Caki2 (cell line): ENCODE measurements at places on chromosomes 11 and 22. TPM values are rescaled to one million over a fixed set of nuclear protein-coding genes. Genes with fewer than 3 reads are reported as not detected.

Gene RASL10A
- not detected in 2 replicates for total RNA-seq

Gene LRRC10B
- not detected in 2 replicates for total RNA-seq

Gene NCF4
- not detected in 2 replicates for total RNA-seq

GRCh38 chr11:47983464-47984397 lies 3.4 kb downstream of the PTPRJ start:
- peak; percentile 57 for DNase-seq

Gene PYGM
- total RNA-seq = 0.23 TPM in 1 of 2 replicates, not detected in the other

Gene TNNT3
- not detected in 2 replicates for total RNA-seq

Gene TMEM191B
- total RNA-seq = not detected in 2 replicates

Gene MRPL11
- 113 and 202 TPM in 2 replicates for total RNA-seq

- DNase-seq = no peak
Measured at GRCh38 chr11:11476971-11477645, 124.1 kb upstream of the CSNK2A3 start.
